ENCODE measurements at places on chromosomes 11 and 22.
A peak's percentile ranks its signal among the peaks of the same experiment; 100 is the strongest.

GRCh38 chr11:104113541-104113940, 50.4 kb downstream of the PDGFD start:
- no peak for DNase-seq

DNA sequence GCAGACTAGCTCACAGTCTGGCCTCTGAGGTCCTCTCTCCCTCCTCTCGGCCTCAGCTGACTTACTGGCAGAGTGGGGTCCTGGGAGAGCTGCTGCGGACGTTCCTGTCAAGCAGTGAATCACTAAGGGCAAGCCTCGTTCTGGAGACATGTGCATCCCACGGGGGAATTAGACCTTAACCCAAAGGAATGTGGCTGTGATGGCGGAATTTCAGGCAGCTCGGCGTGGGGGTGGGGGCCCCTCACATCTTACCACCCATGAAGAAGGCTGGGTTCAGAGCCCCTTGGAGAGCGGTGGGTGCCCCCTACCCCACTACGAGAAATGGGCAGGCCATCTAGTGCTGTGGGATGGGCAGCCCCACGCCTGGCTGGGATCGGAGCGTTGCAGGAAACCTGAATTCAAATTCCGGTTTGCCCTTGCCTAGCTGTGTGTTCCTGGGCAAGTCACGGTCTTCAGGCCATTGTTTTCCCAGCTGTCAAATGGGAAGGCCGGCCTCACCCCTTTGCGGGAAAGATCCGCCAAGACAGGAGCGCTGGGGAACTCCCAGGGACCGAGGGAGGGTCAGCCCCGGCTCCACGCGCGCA, 554 bp downstream of the LRRC32 start:
- DNase-seq: no peak

GRCh38 chr22:37263966-37264887, 18.1 kb upstream of the CYTH4 start:
- no peak for DNase-seq

DNA sequence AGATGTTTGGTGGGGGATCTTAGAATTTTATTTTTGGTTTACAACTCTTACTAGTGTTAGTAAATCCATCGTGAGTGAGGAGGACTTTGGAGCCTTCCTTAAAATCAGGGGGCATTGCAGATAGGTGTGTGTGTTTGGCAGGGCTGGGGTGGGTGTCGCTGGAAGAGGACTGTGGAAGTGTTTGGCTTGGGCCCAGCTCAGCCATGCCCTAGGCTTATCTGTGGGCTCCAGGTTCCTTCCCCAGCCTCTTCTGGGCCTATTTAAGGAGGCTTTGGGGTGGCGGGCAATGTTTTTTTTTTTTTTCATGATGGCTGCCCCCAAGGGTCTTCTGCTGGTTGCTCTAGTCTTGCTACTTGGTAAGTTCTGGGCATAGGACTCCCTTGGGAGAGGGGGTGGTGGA, 22.1 kb downstream of the MTFP1 start:
- DNase-seq: no peak

GRCh38 chr11:34182921-34183685, 77.7 kb downstream of the NAT10 start:
- DNase-seq: no peak

DNA sequence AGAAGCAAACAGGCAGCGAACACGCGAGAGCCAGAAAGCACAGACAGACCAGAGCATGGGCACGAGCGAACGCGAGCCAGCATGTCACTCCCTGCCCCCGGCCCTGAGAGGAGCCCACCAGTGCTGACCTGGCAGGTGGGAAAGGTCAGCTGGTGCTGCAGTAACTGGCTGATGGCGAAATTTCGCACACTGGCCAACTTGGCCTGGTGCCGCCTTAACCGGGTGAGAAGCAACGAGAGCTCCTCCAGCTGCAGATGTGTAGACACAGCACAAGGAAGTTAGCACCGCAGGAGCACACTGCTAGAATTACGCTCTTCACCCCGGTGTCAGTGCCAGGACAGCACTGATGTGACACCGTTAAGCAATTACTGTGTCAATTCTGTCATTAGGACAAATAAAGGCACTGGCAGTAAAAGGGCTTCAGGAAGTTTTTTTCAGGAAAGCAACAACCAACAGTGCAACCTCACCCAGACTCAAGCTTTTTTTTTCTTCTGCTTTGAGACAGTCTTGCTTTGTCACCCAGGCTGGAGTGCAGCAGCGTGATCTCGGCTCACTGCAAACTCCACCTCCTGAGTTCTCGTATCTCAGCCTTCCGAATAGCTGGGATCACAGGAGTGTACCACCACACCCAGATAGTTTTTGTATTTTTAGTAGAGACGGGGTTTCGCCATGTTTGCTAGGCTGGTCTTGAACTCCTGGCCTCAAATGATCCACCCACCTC, 76.8 kb downstream of the C11orf58 start:
- DNase-seq: no peak

DNA sequence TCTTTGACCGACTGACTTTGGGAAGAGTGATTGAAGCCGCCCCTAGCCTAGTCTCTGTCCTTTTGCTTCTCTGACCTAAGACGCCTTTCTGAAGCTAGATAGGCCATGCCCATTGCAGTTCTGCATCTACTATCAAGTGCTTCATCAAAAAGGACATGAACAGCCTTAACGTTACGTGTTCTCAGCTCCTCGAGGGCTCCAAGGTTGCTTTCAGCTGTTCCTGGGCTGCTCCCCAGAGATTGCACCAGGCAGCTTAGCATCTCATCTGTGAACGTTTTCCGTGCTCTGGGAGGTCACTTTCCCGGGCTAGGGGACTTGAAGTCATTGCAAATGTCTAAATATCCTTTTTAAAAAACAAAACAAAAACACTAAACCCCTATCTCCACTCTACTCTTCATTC, 13.9 kb downstream of the MICAL2 start:
- DNase-seq: no peak

GRCh38 chr11:19605520-19606371, 106.9 kb upstream of the NAV2 start:
- DNase-seq: no peak

DNA sequence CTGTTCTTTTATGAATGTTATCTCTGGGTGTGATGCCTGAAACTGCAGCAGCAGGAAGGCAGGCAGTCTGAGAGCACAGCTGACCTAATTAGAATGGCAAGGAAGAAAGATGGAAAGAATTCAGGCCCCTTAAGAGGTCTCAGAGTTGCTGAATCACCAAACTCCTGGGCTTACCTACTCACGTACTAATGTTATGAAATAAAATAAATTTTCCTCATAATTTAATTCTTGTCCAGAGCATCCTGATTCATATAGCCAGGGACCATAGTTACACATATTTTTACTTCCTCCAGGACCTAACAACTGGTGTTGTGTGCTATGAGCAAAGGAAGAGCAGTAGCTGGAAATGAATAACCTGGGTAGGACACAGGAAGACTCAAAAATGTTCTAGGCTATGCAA, 41.9 kb downstream of the SNX19 start:
- DNase-seq: no peak

GRCh38 chr11:17637901-17638300, 81.5 kb upstream of the MYOD1 start:
- DNase-seq: no peak

GRCh38 chr11:73121692-73122091, 20.4 kb downstream of the FCHSD2 start:
- DNase-seq: no peak

- no peak for DNase-seq
Measured at GRCh38 chr11:128291835-128292234, 295.5 kb downstream of the ETS1 start.

GRCh38 chr11:125062931-125063428, at the start of gene SLC37A2:
SLC37A2 (plus strand) TSS chr11:125063305; CDS start chr11:125063368, 63 bp downstream.
- DNase-seq: no peak

DNA sequence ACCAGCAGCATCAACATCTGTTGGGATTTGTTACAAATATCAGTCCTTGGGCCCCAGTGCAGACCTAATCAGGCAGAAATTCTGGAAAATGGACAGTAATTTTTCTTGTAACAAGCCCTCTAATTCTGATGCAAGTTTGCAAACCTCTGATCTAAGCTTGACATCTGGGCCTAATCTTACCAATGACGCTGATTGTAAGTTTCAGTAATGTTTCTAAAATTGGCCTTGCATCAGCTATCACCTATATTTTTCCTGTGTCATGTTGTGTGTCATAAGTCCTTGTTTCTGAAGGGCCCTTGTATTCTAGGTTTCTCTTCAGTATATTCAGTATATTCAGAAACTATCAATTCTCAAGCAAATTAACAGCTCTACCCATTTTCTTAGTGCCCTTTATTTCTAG, 36.4 kb downstream of the ZNF215 start:
- DNase-seq: no peak

DNA sequence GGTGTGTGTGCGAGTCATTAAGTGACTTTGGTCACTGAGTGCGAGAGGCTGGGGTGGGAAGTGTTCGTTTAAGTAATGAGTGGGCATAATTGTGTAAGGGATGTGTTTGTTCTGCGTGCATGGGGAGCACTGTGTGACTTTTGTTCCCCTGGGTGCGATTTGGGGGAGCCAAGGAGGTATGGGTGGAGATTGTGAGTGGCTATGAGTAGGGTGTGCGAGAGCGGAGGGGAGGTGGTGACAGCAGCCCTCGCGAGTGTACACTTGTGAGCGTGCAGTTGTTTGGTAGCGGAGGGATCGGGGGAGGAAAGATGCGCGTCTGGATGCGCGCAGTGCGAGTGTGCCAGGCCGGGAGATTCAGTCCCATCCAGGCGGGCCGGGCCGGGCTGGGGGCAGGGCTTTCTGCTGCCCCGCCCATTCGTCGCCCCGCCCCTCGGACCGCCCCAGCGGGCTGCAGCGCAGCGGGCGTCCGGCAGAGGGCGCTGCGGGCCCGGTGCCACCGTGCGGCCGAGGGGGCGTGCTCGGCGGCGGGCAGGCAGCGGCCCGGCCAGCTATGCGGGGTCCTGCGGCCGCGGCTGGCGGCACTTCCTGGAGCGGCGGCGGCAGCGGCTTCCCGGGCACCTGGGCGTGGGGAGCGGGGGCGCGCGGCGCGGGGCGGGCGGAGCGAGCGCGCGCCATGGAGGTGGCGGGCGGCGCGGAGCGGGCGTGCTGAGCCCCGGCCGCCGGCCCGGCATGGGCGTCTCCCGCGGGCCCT, at the start of gene DGKZ:
DGKZ (plus strand) TSS at position 578 of the 751 bp plus-strand sequence. CDS start 197 bp downstream, outside the sequence.
- DNase-seq: peak; percentile 75

DNA sequence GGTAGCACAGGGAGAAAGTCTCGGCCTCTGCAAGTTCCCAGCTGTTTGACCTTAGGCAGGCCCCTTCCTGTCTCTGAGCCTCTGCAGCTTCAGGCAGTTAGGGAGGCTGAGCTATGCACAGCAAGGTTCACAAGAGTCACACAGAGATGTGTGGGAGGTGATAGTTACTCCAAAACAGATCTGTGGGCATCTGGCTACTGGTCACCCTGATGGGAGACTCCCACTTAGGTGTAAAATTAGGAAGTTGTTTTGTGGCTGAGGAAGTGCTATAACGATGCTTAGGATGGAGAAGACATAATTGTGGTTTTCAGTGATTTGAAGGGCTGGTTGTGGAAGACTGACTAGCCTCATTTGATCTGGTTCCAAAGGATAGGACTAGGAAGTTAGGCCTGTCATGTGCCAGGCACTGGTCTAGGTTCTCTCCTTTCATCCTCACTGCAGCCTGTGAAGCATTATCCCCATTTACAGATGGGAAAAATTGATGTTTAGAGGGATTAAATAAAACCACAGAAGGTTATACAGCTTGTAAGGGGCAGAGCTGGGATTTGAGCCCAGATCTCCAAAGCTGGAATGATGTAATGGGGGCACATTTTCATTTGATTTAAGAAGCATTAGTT, 13.5 kb downstream of the ACO2 start:
- no peak for DNase-seq

GRCh38 chr22:40635043-40635939, 1.2 kb downstream of the MRTFA start:
- no peak for DNase-seq

DNA sequence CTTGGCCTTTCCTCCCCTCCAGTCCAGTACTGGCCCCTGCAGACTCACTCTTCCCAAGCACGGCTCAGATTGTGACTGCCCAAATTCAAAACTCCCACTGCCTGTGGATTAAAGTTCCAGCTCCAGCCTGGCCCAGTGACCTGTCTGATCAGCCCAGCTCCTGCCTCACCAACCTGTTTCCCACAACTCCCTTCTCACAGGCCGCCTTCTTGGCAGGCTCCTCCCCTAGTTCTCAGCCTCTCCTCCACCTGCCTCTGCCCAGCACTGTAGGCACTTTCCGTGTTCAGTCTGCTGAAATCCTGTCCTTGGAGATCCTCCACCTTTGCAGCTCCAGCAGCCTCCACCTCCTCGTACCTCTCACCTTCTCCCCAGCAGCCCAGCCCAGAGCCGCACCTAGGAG, 68.6 kb downstream of the MICAL2 start:
- DNase-seq: peak; percentile 63

DNA sequence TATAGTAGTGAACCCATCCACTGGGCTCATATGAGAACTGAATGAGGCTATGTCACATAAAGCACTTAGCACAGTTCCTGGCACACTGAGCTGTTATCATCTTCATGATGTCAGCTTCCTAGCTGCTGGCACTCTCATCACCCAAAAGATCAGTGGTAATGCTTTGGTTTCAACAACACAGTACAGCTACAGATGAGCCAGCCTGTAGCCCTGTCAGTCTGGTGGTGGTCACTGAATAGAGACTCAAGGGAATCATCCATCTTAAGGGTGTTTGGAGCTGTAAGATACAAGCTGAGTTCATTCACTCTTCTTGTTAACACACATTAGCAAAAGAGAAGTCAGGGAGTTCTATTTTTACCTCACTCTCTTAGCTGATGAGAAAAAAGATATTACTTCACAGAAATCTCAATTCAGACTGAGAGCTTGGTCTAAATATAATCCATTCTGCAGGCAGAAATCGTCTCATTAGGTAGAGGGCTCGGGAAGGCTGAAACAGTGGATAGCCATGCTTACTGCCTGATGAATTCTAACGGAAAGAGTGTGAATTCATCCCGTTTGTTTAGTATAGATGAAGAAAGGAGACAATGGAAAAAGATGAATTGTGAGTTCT, 6.3 kb upstream of the SLC1A2 start:
- no peak for DNase-seq

DNA sequence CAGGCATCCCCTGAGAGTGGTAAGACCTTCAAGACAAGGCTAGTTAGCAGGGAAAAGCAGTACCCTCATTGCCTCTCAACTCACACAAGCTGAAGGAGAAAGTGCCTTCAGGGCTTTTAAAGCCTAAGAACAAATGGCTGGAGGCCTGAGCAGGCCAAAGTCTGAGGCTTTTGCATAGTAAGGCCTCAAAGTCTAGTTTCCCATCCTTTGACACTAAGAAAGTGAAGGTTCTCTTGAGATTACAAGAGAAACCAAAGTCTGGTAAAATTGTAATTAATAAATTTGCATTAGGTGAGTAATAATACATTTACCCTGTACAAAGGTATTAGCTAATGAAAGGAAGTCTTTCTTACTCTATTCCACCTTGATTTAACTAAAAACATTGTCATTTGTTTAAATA, 47.0 kb upstream of the CCDC89 start:
- DNase-seq: no peak

GRCh38 chr22:49037701-49038245, 789.9 kb downstream of the BRD1 start:
- no peak for DNase-seq

DNA sequence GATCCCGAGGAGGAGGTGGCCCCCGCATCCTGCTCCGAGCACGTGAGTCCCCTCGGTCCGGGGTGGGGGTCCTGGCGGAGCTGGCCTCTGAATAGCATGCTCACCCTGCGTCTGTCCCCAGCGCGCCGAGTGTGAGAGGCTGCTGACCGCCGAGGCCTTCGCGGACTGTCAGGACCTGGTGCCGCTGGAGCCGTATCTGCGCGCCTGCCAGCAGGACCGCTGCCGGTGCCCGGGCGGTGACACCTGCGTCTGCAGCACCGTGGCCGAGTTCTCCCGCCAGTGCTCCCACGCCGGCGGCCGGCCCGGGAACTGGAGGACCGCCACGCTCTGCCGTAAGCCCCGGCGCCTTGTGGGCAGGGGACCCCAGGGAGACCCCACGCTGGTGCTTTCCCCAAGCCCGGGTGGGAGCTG, 3.5 kb downstream of the MUC2 start:
- no peak for DNase-seq
